Fibroblast of skin of right biceps (primary cell): ENCODE measurements at places on chromosomes 1 and 21.

- peak; percentile 71 for DNase-seq
These were observed 1381.8 kb downstream of the MRPL39 start for GRCh38 chr21:24225431-24225830.

GRCh38 chr21:29626801-29627470, 312.9 kb downstream of the GRIK1 start:
- DNase-seq = peak; percentile 52

DNA sequence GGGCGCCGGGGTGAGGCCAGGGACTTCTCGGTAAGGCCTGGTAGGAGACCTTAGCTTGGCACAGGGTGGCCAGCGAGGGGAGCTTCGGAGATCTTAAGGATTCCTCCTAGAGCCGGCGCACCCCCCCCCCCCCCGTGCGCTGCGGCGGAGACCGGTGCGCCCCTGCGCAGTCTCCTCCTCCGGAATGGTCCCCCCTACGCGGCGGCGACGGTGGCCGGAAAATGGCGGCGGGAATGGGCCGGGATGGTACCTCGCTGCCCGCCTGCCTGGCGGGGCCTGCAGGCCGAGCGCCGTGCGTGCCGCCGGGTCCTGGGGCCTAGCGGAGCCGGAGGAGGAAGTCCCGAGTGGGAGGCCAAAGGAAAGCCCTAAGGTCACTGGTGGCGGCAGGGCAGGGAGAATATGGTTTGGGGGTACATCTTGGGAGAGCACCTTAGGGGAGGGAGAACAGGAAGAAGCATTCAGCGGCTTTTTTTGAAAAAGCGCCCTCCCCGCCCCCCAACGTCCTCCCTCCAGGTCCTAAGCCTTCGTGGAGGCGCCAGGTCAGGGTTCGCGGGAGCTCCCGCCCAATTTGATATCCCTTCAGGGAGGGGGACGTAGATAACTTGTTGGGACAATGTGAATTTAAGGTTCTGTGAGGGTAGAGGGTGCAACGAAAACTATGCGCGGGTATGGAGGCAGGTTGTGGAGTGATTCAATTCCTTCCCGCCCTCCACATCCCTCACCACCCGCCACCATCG, 429 bp downstream of the SRRM1 start:
- no peak for DNase-seq

GRCh38 chr1:196373798-196374197, 234.4 kb downstream of the KCNT2 start:
- DNase-seq = no peak

GRCh38 chr21:41643246-41643966, 123.4 kb downstream of the RIPK4 start:
- DNase-seq = peak; percentile 59

DNA sequence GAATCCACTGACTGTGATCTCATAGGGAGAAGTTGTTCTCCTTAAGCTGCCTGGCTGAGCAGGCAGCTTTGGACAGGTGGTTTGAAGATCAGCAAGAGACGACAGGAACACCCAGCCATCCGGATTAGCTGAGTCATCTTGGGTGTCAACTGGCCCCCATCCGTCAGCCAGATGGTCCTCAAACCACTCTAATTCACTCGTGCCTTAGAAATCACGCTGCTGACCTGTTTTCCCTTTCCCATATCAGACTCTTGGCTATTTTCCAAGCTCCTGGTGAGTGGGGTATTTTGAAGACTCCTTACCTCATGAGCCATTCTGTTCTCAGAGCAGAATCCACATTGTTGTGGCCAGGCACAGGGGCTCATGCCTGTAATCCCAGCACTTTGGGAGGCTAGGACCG, 149.1 kb upstream of the L1TD1 start:
- peak; percentile 27 for DNase-seq

DNA sequence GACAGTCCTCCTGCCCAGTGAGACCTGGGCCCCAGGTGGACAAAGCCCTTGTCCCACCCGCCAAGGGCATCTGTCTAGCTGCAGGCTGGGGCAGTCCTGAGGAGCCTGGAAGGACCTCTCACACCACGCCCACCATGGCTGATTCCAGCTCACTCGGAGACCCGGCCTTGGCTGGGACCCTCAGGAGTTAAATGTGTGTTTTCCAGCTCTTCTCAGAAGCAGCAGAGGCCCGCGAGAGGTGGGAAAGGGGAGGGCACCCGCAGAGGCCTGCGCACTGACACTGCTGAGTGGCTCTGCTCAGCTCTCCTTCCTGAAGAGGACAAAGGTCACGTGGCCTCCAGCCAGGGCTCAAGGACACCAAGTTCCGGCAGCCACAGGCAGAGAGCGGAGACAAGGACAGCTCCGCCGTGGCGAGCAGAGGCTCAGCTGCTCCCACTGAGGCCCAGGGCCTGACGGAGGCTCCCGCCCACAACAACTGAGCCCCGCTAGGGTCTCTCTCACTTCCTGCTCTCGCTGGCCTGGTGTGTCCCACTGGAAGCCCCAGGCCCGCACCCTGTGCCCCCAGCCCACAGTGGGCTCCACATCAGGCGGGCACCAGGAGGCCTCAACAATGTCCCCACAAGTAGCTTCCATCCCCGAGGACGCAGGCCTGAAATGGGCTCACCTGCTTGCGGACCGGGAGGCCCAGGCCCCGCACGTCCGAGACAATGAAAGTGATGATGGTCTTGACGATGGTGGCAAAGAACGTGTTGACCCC, 16.9 kb downstream of the SLC19A1 start:
- DNase-seq = no peak

DNA sequence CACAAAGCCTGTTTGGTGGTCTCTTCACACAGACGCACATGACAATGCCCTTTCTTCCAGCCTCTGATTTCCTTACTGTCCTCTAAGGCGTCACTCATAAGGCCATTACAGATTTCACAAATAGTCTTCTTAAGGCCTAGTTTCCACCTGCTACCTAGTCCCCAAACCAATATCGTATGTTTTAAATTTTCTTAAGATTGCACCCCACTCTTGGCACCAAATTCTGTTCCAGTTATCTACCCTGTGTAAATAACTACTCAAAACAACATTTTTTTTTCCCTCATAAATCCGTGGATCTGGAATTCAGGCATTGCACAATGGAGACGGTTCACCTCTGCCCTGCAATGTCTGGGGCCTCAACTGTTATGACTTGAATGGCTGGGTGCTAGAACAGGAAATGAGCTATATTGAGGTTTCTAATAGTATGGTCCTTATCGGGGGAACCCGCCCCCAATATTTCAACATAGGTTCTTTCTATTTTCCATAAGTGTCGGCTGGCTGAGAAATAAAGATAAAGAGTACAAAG, 36.9 kb upstream of the SERTAD4 start:
- no peak for DNase-seq

DNA sequence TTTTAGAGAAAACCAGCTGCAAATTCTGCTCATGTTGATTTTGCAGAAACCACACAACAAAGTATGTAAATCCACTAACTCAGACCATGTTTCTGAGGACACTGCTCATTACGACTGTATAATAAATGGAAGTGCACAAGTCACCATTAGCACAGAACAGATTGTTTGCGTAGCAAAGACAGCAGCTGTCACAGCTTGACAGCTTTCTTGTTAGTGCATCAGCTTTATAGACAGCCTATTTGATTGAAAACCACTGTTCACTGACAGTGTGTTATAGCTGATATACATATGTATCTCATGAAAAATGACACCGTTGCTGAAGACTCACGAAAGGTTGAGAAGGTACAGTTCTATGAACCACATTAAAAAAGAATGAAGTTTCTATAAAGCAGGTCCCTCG, 560.2 kb upstream of the ZRANB2 start:
- DNase-seq = no peak

DNA sequence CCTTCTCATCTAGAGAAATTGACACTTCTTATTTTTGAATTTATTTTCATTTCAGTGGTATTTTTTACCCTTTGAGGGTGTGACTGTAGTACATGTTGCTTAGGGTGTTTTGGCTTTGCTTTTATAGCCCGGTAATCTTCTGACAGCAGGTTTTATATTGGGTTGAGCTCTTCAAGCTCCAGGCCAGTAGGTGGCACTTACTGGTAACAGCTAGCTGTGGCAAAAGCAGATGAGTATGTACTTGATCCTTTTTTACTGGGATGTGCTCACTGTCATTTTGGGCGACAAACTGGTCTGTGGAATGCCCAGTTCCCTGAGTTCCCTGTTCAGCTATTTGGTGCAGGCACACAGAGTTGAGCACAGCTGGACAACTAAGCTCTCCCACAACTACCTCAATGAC, 916.2 kb upstream of the B3GALT2 start:
- DNase-seq = peak; percentile 10

- peak; percentile 40 for DNase-seq
These were observed 84.5 kb downstream of the CC2D1B start for GRCh38 chr1:52281518-52281917.

- peak; percentile 70 for DNase-seq
These were observed 6.8 kb downstream of the TENT5C start for GRCh38 chr1:117612517-117613248.

DNA sequence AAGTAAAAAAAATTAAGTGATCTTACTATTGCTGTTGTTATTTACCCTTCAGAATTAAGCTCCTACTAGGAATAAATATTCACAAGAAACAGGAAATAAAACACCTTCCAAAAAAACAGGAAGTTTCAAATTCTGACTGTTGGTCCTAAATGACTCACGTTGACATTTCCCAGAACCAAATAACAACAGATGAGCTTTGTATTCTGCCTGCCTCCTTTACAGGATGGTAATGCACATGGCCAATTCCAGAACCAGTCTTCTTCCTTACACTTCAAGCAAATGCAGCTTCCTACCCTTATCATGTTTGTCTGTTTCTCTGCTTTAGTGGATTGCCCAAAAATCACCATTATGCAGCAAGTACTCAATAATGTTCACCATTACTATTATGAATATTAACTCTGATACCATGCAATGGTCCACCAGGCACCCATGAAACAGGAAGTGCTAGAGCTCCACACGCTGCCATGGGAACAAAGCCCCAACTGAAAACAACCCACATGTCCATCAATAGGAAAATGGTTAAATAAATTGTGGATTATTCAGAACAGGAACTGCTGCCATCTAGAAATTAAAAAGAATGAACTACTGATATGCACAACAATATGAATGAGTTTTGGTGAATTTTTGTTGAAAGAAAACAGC, 8.9 kb downstream of the CASP9 start:
- no peak for DNase-seq

DNA sequence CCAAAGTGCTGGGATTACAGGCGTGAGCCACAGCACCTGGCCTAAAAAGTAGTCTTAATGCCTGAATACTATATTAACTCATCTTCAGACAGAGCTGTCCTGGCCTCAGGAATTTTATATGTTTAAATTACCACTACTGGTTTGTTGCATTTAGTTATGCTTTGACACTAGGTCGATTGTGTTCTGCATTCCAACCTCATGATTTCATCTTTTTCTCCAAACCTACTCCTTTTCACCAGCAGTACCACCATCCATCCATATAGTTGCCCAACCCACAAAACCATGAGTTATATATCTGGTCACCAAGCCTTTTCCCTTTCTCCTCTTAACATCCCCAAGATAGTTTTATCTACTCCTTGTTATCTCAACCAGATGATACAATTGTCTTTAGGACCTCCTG, 22.6 kb downstream of the FMO5 start:
- peak; percentile 8 for DNase-seq

DNA sequence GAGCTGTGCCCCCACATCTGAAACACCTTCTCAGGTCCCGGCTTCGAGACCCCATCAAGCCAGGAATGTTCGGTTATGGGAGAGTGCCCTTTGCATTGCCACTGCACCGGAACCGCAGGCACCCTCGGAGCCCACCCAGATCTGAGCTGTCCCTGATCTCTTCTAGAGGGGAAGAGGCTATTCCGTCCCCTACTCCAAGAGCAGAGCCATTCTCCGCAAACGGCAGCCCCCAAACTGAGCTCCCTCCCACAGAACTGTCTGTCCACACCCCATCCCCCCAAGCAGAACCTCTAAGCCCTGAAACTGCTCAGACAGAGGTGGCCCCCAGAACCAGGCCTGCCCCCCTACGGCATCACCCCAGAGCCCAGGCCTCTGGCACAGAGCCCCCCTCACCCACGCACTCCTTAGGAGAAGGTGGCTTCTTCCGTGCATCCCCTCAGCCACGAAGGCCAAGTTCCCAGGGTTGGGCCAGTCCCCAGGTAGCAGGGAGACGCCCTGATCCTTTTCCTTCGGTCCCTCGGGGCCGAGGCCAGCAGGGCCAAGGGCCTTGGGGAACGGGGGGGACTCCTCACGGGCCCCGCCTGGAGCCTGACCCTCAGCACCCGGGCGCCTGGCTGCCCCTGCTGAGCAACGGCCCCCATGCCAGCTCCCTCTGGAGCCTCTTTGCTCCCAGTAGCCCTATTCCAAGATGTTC, 4.3 kb downstream of the ADAMTSL4 start:
- no peak for DNase-seq

DNA sequence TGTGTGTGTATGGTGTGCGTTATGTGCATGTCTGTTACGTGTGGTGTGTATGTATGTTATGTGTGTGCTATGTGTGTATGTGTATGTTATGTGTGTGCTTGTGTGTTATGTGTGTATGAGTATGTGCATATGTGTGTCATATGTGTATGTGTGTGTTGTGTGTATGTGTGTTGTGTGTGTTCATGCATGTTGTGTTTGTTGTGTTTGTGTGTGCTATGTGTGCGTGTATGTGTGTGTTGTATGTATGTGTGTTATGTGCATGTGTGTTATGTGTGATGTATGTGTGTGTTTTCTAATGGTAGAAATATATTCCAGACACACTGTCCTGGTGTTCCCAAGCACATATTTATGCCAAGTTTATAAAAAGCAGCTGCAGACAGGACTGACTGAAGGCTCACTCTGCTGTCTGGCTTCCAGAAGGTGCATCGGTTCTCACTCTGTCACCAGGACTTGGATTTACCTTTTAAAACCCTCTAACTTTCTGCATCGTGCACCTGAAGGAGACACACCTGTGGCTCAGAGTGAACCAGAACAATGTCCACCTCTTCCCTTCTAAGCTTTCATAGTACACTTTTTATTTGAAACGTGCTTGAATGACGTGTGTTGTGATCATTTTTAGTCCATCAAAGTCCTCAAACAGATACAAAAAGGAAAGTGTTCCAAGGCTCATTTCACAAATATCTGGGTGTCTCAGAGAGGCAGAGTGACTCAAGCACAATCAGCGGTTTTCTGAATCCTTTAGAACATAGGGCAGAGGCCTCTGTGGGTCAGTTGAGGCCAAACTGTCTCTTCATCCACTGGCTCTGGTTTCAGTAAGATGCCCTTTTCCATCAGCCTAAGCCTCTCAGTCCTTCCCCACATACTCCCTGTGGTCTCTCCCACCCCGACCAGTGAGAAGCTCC, 49.9 kb downstream of the TOMM20 start:
- DNase-seq = peak; percentile 51

- DNase-seq = no peak
These were observed 118.6 kb upstream of the IFFO2 start for GRCh38 chr1:19074902-19075721.

DNA sequence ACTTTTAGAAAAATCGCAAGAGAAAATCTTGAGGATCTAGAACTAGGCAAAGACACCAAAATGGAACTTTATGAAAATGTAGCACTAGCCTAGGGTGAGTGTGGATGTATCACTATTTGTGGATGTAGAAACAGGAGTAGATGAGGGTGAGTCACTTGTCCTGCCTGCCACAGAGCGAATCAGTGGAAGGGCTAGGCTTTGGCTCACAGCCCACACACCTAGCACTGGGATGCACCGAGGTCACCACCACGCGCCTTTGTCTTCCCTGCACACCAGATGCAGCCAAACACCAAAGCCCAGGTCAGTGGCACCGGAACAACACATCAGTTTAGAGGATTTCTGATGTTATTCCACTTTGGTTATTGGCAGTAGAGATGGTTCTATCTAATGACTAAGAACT, 38.2 kb downstream of the PKNOX1 start:
- peak; percentile 19 for DNase-seq

- DNase-seq = peak; percentile 60
These were observed 16.2 kb downstream of the SDCCAG8 start for GRCh38 chr1:243271996-243272395.
